ENCODE measurements at places on chromosomes 13 and 19.

DNA sequence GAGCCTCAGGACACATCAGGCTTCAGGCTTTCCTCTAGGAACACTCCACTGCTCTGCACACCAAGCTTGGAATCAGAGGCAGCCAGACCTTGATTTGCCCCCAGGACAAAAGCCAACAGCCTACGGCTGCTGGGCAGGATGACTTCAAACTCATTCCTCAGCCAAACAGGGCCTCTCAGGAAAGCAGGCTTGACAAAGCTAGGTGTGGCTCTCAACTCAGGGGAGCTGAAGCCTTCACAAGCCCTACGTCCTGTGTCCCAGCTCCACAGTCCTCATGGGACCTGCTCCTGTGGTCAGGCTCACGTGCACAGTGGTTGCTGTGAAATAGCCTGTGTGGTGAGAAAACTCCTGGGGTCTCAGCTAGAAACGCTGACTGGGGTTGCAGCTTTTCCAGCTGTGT, 398.9 kb upstream of the ZNF507 start:
- DNase-seq, result no peak

- DNase-seq, result no peak
These were observed 9.5 kb downstream of the MYO16 start for GRCh38 chr13:108638901-108639300.

DNA sequence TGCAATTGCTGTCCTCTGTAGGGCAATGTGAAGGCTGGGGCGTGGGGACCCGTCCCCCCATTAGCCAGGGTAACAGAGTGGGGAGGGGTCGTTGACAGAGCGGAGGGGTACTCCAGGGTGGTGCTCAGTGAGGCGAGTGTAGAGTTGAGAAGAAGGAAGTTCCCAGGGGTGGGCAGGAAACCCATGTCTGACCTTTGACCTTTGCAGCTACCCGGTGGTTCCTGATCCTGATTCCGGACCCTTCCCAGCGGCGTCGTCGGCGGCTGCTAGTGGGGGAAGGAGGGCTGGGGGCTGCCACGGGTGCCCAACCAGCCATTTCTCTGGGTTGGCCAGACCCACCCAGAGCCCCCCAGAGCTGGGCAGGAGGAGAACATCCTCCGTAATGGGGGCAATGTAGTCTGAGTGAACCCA, 2.1 kb upstream of the PLVAP start:
- DNase-seq, result no peak

DNA sequence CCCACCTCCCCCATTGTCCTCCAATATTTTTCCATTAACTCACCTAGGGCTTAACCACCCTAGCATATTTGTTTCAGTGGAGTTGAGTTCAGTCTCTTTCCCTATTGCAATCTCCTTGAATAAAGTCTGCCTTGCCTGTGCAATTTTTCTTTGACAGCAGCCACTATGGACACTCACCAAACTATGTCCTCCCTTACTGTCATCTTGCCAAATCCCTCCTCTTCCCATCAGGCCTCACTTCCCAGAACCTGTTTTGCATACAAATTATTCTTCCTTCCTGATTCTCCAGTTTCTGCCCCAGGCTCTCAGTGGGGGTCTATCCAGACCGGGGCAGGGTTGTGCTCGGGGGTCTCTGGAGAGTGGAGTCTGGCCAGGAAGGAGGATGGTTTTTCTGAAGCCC, 2.2 kb upstream of the LYPD5 start:
- DNase-seq, result no peak

DNA sequence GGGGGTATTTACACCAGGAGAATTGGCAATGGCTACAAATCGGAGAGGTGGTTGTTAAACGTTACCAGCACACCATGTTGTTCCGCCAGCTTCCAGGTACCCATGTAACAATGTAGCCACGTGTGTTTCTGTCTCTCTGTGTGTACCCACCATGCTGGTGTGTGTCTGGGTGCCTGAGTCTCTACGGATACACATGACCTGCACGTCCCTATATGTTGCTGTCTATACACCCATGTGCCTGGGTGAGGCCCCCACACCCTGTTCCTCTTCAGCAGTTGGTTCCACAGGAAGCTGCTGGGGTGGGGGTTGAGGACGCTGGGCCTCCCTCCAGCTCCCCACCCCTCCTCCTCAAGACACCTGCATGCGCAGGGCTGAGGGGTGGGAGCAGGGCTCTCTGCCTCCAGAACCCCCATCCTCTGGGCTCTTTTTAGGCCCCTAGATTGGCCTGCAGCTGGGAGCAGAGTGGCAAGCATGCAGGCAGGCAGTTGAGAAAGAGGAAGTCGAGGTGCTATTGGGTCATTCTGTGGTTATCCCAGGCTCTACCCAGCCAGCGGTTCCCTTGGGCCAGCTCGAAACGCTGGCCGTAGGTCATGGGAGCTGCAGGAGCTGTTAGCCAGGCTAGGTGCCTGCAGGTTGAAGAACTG, at the start of gene ARHGEF18:
ARHGEF18 (plus strand) TSS at position 351 of the 644 bp plus-strand sequence. CDS start 13,954 bp downstream, outside the sequence.
- DNase-seq, result no peak

DNA sequence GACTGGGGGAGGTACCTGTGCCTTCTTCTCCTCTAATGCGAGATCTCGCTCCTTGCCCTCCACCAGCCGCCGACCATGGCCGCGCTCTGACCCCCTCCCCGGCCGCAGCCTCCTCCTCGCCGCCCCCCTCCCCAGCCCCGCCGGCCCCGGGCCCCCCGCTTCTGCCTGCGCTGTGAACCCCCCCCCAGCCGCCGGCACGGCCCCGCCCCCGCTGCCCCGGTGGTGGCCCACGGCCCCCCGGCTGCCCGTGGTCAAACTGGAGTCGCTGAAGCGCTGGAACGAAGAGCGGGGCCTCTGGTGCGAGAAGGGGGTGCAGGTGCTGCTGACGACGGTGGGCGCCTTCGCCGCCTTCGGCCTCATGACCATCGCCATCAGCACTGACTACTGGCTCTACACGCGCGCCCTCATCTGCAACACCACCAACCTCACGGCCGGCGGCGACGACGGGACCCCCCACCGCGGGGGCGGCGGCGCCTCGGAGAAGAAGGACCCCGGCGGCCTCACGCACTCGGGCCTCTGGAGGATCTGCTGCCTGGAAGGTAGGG, at the start of gene CACNG8:
CACNG8 (plus strand) TSS at position 51 of the 545 bp plus-strand sequence.
- DNase-seq, result no peak

GRCh38 chr13:107562203-107562602, 653.1 kb downstream of the LIG4 start:
- DNase-seq, result no peak

- no peak for DNase-seq
These were observed 506.7 kb upstream of the GPC6 start for GRCh38 chr13:92719868-92720267.

DNA sequence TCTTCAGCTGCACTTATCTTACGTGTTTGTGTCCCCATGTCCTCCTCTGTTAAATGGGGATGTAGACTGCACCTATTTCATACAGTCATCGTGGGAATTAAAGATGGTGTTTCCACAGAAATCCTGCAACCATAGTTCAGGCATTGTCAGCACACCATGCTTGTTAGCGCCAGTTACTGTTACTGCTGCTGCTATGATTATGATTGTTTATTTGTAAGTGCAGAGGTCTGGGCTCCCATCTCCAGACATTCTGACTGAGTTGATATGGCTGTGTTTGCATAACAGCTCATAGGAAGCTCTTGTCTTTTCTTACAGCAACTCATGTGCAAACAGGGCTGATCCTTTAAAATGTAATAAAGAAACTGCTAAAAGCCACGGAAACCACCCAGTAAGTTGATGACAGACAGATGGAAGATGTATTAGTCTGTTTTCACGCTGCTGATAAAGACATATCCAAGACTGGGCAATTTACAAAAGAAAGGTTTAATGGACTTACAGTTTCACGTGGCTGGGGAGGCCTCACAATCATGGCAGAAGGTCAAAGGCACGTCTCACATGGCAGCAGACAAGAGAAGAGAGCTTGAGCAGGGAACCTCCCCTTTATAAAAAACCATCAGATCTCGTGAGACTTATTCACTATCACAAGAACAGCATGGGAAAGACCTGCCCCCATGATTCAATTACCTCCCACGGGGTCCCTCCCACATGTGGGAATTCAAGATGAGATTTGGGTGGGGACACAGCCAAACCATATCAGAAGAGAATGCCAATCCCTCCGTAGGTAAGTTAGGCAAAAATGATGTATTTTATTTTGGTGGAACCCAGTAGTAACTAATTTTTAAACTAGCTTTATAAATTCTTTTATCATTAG, 1.6 kb downstream of the ZSCAN5A start:
- no peak for DNase-seq

DNA sequence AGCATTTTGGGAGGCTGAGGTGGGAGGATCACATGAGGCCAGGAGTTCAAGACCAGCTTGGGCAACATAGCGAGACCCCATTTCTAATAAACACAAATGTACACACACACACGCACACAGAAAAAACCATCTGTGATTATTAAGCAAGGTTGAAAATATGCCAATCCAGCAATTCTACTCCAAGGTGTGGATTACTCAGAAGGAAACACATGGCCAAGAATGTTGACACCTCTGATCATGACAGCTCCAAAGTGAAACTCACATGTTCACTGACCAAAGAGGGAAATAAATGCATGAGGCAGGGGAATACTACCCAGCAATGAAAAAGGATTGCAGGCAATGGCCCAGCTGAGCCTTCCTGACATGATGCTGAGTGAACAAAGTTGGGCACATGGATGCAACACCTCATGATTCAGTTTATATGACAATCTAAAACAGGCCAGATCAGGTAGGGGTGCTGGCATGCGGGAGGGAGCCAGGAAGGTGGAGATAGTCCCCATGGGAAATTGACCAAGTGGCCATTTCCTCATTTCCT, 4.4 kb downstream of the DOCK6 start:
- DNase-seq, result no peak

DNA sequence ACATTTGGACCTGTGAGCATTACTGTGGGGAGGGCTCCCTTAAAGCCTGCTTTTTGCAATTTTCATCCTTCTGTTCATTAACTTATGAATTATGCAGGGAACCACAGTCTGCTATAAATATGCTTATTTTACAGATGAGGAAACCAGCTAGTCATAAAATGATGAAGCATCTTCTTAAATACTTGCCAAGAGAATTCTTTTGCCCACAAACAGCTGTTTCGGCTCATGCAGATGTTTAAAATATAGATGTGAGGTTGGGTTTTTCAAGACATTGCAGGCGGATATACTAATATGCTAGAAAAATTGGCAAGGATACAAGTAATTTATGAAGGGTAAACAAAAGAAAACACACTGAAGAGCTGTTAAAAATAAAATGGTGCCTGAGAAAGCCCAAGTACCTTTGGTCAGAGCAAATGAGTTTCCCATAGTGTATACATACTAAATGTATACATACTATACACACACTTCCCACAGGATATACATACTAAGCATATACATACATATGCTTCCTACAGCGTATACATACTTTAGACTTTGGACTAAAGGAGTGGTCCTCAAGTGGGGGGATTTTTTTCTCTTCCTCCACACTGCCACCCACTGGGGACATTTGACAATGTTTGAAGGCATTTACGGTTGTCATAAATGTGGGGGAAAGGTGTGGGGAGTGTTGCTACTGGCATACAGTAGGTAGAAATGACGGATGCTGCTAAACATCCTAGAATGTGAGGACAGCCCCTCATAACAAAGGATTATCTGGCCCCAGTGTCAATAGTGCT, 164.9 kb upstream of the CSNK1A1L start:
- no peak for DNase-seq

GRCh38 chr19:47419789-47420188, 462 bp upstream of the MEIS3 start:
- no peak for DNase-seq

GRCh38 chr13:99227909-99228688, 27.4 kb downstream of the UBAC2 start:
- DNase-seq, result no peak

GRCh38 chr19:19115954-19116353, 22.3 kb downstream of the TMEM161A start:
- peak; percentile 71 for DNase-seq

GRCh38 chr13:21055016-21055415, 6.4 kb downstream of the LATS2 start:
- no peak for DNase-seq

- no peak for DNase-seq
These were observed 121.0 kb downstream of the MRPL57 start for GRCh38 chr13:21297447-21297846.

All from left lobe of liver (tissue), 2 donors.